PC-3 (cell line): ENCODE measurements at places on chromosomes 12 and 14.

GRCh38 chr14:51732494-51733112 lies 80.9 kb downstream of the FRMD6 start:
- no peak for DNase-seq

DNA sequence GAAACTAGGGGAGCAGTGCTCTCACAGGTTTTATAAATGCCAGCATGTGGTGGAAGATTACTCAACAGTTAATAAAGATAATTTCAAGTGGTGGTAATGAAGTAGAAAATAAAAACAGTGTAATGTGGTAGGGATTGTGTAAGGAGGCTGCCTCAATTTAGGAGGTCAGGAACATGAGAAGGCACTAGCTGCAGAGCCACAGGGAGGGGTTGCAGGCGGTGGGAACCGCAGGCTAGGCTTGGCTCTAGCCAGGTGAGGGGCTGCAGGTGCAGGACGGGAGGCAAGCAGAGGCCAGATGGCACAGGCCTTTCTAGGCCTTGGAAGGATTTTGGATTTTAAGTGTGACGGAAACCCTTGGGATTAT lies 768 bp downstream of the METTL25 start:
- DNase-seq: no peak

GRCh38 chr12:87270919-87271318 lies 758.3 kb downstream of the C12orf50 start:
- peak; percentile 52 for DNase-seq

DNA sequence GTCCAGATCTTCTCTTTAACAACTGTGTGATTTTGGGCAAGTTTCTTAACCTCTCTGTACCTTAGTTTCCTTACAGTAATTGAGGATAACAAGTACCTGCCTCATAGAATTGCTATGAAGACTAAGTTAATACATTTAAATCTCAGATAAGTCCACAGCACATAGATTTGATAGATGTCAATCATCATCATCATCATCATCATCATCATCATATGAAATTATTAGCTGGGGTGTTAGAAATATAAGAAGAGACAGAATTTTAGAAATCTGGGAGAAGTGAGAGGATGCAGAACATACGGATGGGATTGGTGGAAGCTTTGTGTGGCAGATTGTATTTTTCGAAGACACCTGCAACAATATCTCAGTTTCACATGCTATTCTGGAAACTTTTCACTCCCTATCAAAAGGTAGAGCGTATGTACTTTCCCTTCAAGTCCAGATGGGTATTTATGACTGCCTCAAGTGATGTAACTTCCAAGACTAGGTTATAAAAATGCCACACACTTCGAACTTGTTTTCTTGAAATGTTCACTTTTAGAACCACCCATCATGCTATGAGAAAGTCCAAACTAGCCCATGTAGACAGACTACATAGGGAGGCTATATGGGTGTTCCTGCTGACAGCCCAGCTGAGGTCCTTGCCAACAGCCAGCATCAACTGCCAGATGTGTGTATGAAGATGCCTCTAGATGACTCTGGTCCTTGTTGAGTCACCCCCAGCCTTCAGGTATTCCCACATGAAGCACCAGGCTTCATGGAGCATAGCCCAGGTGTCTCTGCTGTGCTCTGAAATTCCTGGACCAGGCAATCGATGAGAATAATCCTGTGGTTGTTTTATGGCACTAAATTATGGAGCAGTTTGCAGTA lies 20.7 kb upstream of the SDR39U1 start:
- DNase-seq: no peak

DNA sequence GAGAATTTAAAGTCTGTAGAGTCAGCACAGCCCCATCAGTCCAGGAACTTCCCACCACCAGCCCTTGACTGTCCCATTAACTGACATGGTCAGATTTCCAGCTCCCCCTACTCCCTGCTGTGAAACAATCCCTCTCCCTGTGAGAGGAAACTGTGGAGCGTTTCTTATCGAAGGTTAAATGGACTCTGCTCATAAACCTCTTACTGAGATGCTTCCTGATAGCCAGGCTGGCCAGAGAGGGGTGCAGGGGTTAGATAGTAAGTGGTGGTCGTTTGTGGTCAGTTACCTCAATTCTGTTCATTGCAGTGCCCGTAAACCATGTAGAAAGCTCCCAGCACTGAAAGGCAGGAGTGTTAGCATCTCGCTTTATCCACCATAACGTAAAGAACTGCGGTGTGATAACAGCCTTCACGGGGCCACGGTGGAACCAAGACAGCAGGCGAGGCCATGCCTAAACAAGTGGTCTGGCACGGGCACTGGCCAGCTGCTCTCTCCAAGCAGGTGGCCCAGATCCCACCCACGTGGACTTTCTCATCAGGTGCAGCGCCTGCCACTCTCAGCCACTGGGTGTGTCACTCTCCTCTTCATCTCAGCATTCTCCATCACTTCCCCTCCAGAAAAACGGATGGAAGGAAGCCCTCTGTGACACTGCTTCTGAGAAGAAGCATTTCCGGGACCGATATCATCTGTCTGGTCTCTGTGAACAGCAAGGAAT lies 102.2 kb downstream of the FBXL14 start:
- DNase-seq: no peak

DNA sequence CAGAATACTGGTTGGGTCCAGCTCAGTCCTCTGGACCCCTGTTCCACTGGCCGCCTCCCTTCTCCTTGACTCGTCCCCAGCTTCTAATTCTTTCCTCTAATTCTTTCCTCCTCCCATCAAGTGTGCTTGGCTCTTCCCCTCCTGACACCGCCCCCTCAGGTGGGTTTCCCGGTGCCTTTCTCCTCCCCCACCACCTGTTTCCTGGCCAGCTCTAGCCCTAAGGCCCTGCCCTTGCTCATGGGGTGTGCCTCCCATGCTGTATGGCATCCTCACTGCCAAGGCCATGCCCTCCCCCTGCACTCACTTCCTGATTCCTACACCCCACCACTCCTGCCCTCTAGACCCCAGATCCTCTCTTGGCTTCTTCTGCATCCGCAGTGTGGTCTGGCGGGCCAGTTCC lies 12.1 kb upstream of the EML1 start:
- DNase-seq: no peak
